ENCODE measurements at places on chromosomes 7 and 10.

- peak; percentile 56 for DNase-seq
Observed at GRCh38 chr7:155590215-155591018, 44.1 kb upstream of the CNPY1 start.

DNA sequence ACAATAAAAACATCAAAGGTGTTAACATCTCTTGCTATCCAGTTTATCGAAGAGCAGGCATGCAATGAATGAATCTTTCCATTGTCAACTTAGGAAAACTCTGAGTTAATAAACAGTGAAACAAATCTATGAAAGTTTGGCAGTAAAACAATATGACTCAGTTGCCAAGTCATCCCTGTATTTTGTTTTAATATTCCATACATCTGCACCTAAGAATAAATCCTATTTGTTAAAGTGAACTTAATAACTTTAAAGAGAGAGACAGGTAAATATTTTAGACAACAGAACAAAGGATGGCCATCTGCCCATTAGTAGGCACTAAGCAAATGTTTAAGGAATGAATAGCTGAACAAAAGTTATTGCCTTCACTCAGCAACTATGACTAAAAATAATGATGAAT is 700.5 kb upstream of the CELF2 start:
- no peak for DNase-seq

GRCh38 chr10:44714451-44714850 is 196.7 kb upstream of the TMEM72 start:
- DNase-seq = no peak

DNA sequence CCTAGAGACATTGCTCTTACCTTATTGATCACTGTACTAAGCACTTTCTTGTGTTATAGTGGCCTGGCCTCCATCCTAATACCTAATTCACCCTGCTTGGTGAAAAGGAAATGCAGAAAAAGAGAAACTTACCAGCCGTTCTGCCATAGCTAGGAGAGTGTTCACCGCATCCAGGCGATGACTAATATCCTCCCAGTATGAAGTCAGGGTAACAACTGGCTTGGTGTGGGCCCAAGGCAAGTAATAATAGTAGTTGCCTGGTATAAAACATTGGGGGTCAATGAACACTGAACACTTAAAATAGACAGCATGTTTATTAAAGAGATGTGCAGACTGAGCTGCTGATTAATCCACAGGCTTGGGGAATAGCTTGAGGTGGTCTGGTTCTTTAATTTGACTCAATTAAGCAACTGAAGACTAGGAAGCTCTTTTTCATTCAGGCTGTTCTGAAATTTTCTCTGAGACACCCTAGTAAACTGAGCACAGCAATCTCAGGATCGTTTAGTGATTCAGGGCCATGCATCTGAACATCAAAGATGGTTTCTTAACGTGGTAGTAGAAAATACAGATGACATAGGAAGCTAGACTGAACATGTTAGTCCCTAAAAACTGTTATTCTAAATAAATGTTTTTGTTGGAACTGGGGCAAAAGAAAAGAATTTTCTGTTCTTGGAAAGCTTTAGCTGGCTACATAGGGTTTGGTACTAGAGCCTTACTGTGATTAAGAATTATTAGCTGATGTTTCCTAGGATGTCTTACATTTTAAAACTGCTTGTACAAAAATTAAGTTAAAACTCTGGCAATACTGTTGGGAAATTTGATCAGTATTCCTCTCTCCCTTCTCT is 102.2 kb downstream of the MYOF start:
- DNase-seq = no peak

- DNase-seq = no peak
Observed at GRCh38 chr10:49287689-49288340, 11.2 kb upstream of the C10orf71 start.

- DNase-seq = no peak
Observed at GRCh38 chr10:121380211-121380610, 218.0 kb downstream of the FGFR2 start.

GRCh38 chr7:473211-473734 is 46.4 kb downstream of the PDGFA start:
- peak; percentile 81 for DNase-seq

DNA sequence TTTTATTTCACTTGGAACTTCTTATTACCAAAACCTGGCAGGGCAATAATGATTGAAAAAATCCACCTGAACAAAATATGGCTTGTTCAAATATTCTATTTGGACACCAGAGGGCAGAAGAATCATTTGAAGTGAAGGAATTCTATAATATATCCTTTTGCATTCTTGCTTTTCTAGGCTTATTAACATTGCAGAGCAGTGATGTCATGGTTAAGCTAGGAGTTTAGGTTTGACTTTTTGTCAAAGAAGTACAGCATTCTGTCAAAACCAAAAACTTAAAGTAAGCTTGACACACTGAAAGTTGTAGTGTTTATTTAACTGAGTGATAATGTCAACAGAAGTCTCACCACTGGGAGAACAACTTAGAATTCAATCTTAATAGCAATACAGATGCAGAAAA is 156.0 kb downstream of the SEMA3D start:
- no peak for DNase-seq

- DNase-seq = no peak
Observed at GRCh38 chr7:148303295-148304082, 287.1 kb upstream of the C7orf33 start.
